Activated CD4-positive, alpha-beta T cell treated with anti-CD3 and anti-CD28 coated beads for 24 hours (primary cell): ENCODE measurements at places on chromosomes 3 and 15.

DNA sequence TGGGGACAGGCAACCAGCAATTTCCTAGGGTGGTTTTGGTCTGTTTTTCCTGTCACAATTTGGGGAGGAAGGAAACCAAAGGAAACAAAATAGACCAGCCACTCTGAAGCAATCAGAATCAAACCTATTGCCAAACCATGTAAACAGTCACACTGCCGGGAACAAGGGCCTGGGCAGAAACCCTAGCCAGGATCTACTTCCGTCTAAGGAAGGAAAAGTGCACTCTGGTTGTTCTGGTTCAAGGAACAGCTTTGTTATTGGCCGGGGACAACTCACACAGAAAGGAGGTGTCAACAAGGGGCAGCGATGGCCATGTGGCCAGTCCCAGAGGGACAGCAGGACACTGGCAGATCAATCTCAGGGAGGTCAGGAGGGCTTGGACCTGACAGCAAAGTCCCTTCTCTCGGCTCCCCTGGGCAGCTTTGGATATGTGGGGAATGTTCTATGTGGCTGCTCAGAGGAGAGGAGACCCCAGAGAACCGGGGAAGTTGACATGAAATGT, 17.5 kb upstream of the RAD18 start:
- DNase-seq = no peak

GRCh38 chr3:24225385-24225950, 269.2 kb downstream of the THRB start:
- DNase-seq = no peak

DNA sequence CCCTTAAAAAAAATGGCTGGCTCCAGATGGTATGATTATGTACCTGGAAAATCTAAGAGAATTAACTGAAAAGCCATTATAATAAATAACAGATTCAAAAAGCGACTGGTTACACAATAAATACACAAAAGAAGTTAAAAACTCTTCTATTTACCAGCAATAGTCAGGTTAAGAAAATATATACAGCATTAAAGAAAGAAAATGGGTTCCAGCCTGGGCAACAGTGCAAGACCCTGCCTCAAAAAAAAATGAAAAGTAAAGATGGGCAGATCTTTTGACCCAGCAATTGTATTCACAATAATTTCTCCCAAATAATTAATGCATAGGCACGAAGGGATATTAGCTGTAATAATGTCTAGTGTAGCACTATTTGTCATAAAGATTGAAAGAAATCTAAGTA, 8.7 kb downstream of the TBC1D5 start:
- no peak for DNase-seq

GRCh38 chr15:41900526-41901380, 6.9 kb upstream of the SPTBN5 start:
- DNase-seq = no peak

- DNase-seq = no peak
Observed at GRCh38 chr15:89333011-89333860, 1.4 kb downstream of the POLG start.

- no peak for DNase-seq
Observed at GRCh38 chr15:70088887-70089691, 8.6 kb downstream of the TLE3 start.

DNA sequence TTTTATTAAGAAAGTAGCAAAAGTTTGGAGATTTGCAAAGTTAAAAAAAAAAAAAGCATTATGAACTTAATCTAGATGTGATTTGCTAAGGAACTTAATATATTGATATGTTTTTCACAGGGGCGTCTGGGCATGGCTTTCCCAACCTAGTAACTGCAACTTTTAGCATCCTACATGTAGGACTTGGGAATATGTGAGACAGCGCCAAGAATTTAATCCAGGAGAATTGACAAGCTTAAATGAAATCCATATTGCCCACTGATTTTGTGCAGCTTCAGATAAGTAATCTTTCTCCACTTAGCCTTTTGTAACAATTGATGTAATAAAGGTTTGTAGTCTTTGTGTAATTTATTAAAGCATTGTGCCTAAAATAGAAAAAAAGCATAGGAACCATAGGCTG, 982 bp upstream of the GABPB1 start:
- DNase-seq = no peak

DNA sequence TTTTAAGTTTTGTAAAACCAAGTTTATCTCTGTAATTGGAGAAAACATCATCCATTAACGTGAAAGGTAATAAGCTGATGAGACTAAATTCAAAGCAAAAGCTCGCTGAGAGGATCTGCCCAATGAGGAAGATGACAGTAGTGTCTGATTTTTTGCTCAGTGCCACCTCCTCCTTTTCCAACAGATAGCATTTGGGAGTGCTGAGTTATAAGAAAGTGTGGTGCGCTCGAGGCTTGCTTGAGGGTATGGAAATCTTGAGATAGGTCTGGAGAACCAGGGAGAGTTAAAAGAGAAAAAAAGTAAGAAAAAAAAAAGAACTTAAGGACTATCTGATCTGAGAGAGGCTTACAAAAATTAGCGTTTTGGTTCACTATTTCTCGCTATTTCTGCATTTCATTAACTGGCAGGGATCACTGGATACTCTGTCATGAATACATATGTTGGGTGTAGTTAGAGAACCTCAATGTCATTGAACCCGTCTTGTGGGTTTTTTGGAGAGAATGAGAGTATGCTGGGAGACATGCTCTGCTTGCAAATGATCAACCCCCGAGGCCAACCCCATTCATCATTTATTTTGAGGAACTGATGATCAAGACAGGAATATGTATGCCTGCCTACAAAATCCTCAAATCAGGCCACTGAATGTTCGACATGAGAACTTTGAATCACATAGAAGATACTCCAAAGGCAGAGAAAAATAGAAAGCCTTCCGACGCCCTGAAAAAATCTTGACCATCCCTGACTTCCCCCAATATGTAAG, 973 bp upstream of the USP13 start:
- DNase-seq = no peak

DNA sequence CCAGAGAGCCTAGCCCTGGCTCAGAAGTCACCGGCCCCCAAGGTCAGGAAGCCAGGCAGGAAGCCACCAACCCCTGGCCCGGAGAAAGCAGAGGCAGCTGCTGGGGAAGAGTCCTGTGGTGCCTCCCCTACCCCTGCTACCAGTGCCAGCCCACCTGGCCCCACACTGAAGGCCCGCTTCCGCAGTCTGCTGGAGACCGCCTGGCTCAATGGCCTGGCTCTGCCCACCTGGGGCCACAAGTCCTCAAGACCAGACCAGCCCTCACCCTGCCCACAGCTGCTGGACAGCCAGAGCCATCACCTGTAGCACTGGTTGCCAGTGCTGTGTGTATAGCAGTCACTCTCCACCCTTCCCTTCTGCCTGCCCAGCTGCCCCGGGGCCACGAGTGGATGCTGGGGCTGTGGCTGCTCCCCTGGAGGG, 9.1 kb downstream of the C15orf39 start:
- DNase-seq = no peak

GRCh38 chr15:85495096-85495495, 114.7 kb downstream of the AKAP13 start:
- DNase-seq = no peak

GRCh38 chr3:177817751-177818150, 620.5 kb upstream of the TBL1XR1 start:
- DNase-seq = no peak

GRCh38 chr3:195042743-195043606, 228.0 kb downstream of the XXYLT1 start:
- DNase-seq = no peak

GRCh38 chr3:148631124-148631903, 66.4 kb upstream of the AGTR1 start:
- DNase-seq = no peak

- DNase-seq = no peak
Observed at GRCh38 chr3:197906850-197907187, 43.2 kb upstream of the RPL35A start.

GRCh38 chr3:196073255-196073753, 8.6 kb downstream of the TFRC start:
- DNase-seq = peak; percentile 25

- DNase-seq = no peak
Observed at GRCh38 chr3:64196236-64196929, 28.9 kb downstream of the PRICKLE2 start.

GRCh38 chr3:179701176-179701827, 48.5 kb downstream of the USP13 start:
- DNase-seq = no peak

GRCh38 chr3:128188956-128189355, 35.7 kb downstream of the EEFSEC start:
- DNase-seq = no peak

DNA sequence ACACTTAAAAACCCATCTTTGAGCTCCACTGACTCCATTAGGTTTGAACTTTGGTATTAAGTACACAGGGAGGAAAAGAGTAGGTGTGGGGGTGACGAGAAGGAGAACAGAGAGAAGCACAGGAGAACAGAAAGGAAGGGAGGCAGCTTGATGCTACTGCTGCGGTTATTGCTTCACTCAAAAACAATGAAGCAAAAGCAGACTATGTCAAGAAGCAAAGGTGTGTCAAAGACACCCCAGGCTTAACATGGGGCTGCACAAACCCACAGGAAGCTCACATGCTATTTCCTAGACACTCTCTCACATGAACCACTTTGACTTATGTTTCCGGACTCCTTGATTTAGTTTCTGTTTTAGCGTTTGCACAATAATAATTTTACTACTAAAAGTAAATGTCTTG, 961.0 kb upstream of the CFAP20DC start:
- DNase-seq = peak; percentile 11

DNA sequence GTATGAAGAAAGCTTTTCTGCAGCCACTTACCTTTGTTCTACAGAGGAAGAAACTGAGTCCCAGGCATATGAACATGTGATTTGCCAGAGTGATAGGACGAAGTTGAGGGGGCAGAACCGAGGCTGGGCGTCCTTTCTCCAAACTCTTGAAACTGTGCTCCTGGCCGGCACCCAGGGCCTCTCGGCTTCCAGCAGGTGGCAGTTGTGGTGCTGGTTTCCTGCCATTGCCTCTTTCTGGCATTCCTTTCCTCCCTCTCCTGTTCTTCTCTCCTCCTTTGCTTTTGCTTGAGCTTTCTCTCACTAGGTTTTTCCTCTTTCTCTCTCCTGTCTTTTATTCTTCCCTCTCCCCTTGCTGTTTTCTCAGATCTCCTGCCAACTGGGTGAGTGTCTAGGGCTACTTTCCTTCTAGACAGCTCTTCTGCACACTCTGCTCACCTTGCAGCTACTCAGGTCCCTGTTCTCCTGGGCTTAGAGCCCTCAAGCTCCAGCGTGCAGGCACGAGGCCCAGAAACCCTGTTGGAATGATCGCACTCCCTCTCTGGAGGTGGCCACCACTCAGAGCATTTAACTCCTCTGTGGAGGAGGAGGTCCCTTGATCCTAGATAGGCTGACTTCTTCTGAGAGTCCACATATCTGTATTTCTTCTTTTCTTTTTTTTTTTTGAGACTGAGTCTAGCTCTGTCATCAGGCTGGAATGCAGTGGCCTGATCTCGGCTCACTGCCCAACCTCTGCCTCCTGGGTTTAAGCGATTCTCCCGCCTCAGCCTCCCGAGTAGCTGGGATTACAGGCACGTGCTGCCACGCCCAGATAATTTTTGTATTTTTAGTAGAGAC, 26.2 kb downstream of the TRAK1 start:
- DNase-seq = no peak

DNA sequence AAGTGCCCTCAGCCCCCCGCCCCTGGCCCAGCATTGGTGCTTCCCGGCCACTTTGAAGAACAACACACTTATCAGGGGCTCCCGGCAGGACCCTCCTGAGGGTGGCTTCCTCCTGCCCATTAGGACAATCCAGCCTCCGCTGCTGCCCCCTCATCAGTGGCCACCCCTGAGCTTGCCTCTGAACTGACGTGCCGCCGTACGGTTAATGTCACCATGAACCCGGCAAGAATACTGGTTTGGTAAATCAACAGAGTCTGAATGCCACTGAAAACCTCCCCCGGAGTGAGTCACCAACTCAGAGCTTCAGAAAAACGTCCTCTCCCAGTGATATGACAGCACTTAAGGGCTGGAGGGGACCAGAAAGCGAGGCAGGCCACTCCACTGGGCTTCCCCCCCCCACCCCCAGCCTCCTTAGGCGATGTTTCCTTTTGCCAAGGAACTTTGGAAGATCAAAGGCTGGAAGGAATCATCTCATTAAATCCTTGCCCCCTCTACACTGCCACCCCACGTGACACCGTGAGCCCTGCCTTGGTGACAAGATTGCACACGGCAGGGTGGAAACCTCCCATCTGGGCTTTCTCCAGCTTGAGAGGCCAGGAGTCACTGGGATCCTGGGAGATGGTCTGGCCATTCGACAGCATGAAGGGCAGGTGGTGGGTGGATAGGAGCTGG, 142.1 kb downstream of the NUP210 start:
- DNase-seq = no peak

DNA sequence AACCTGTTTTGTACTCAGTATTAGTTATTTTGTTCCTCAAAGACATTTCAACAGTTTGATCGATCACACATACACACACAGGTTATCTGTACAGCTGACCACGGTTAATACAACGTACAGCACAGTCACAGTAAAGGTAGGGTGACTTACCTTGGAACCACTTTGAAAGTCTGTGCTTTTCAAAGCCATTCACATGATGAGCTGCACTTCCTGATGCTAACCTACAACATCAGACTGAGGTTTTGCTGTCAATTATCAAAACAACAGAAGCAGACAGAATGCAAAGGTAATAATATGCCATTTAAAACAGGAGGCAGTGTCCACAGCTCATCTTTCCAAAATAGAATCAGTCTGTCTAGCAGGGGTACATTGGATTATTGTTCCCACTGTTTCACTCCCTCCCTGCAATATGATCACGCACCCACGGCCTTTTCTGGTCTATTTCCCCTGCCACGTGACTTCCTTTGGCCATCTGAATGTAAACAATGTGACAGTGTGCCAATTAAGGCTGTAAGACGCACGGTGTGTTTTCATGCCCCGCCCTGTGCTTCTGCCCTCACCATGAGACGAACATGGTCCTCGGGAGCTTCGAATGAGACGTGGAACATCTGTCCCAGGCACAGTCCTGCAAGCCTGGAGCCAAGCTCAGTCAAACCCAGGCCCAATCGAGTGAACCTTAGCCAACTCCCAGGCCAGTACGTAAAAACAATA, 102.4 kb downstream of the FMN1 start:
- DNase-seq = no peak

DNA sequence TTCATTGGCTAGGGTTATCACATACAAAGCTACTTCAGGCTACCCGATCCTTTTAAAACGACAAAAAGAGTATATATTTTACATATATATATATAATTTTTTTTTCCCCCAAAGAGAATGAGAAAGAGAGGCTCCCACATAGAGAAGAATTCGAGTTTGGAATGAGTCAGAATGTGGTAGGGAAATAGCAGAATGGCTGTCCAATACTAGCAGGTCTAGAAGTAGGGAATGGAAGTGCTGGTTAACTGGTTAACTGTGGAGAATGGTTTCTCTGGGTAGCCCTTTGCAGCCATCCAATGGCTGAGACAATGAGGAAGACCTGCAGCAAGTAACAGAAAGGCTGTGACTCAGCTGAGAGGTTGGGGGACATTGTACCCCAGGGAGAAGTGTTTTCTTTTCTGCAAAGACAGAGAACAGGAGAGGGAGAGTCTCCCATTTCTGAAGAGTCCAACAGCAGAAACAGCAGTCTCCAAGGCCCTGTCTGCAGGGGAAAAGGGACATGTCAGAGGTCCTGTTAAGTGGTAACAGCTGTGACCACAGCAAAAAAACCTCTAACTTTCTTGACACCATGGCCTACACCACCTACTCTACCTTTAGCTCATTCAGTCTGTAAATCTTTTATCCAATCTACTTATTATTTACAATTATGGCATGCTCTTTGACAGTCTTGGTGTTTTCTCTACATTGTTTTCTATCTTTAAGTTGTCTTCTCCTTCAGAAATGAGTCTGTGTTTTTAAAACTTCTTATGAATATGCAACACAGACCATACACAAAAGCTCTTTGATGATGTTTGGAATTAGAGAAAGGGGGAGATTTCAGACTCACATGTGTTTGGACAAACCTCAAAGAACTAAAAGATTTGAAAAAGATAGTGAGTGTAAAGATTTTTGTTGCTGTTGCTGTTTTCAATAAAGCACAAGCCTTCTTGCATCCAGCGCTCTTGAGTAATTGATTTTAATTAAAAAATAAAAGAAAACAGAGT, 116.1 kb upstream of the SLC7A14 start:
- no peak for DNase-seq
